Posterior vena cava (tissue), 2 donors: ENCODE measurements at places on chromosomes 5 and 9. TPM values are rescaled to one million over a fixed set of nuclear protein-coding genes. Genes with fewer than 3 reads are reported as not detected.

Gene RNF183
- total RNA-seq, result not detected

Gene CATSPER3
- 0.43 TPM for total RNA-seq

Gene TAS2R1
- total RNA-seq, result not detected

Gene FCN2
- total RNA-seq, result not detected

Gene DPYSL3
- 418 TPM for total RNA-seq
